NCI-H2029 (cell line): ENCODE measurements at places on chromosomes 3 and 15.

GRCh38 chr3:150599611-150600297 lies 3.4 kb upstream of the SELENOT start:
- DNase-seq, result no peak

DNA sequence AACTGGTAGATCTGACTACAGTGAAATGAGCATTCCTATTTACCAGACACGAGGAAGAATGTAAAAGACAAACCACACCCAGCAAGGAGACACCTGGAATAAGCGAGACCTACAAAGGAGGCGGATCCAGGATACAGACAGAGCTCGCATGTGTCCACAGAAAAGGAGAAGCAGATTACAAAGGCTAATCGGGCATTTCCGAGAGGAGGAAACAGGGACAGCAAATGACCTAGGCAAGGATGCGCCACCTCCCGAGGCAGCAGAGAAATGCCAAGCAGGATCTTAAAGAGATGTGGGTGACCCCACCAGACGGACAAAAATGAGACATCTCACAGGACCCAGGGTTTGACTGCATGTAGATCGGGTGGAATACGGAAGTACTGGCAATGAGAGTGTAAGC lies 63.2 kb upstream of the IQSEC1 start:
- DNase-seq, result no peak

GRCh38 chr15:83283138-83283812 lies 1.2 kb downstream of the BNC1 start:
- DNase-seq, result no peak

GRCh38 chr3:136207489-136208115 lies 11.5 kb upstream of the MSL2 start:
- no peak for DNase-seq

DNA sequence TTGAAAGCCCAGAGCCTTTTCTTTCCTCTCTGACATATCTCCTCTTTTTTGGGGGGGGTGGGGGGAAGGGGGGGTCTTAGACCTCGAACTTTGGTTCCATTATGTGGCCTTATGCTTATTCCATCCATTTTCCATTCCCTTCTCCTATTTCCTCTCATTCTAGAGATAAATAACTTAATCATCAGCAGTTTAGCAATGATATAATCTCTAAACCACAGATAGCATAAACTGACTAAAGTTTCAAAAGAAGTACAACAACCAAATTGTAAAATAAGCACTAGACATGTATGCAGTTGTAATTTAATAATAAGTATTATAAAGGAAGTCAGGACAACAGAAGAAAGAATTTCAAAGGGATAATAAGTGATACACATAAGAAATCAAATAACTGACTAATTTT lies 64.5 kb downstream of the AQR start:
- DNase-seq, result no peak

GRCh38 chr3:55476515-55476914 lies 10.6 kb downstream of the WNT5A start:
- DNase-seq, result no peak

GRCh38 chr3:126521122-126521891 lies 2.6 kb upstream of the CHST13 start:
- no peak for DNase-seq

- no peak for DNase-seq
These were observed 31.1 kb downstream of the DCLK3 start for GRCh38 chr3:36733162-36733696.

GRCh38 chr3:87246662-87247429 lies 19.7 kb downstream of the CHMP2B start:
- no peak for DNase-seq
